ENCODE measurements at places on chromosomes 3 and 15. TPM values are rescaled to one million over a fixed set of nuclear protein-coding genes. Genes with fewer than 3 reads are reported as not detected.

DNA sequence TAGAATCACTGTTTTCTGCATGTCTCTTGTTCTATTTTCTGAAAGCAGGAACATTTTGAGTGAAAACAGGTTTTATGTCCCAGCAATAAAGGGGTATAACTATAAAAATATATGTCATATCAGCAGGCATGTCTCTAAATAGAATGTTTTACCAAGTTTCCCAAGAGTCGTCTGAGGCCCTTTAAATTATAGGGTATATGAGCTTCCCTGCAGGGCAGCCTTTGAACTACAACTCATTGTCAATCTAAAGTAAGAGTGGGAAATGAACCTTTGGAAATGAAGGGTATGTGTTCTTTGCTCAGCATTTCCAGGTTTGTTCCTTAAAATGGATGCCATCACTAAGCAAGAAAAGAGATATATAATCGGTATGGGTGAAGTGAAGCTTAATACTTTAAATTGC lies 138.6 kb downstream of the LSAMP start:
- H3K27ac ChIP-seq: no peak overlapping the region
- H3K27me3 ChIP-seq: no peaks in the 10 kb centered on the region
- H3K4me3 ChIP-seq: no peak overlapping the region
- DNase-seq: no peak

ITIH1 gene
- 1.6 TPM for polyA plus RNA-seq

SLC49A4 gene
- 14.3 TPM for polyA plus RNA-seq

DNA sequence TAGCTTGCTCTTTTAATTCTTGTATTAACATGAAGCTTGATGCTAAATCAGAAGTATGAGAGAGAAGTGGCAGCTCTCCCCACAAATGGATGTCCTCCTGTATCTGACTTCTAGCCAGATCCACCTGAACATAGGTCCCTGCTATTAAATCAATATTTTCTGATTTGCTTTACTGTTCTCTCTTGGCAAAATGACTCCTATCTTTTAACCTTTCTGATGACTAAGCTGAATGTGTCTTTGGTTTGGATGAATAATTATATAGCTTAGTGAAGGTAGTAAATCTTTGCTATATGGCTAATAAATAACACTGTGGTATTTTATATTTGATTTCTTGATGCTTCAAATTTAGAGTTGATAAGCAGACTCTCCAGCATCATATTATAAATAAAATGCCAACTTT lies 28.3 kb upstream of the ARL14 start:
- H3K27ac ChIP-seq: no peak overlapping the region
- no peaks in the 10 kb centered on the region for H3K4me1 ChIP-seq
- H3K27me3 ChIP-seq: no peaks in the 10 kb centered on the region
- DNase-seq: no peak
- no peak overlapping the region for H3K4me3 ChIP-seq
- no peaks in the 10 kb centered on the region for H3K36me3 ChIP-seq

CPEB1 gene
- 1.5 TPM for polyA plus RNA-seq

DNA sequence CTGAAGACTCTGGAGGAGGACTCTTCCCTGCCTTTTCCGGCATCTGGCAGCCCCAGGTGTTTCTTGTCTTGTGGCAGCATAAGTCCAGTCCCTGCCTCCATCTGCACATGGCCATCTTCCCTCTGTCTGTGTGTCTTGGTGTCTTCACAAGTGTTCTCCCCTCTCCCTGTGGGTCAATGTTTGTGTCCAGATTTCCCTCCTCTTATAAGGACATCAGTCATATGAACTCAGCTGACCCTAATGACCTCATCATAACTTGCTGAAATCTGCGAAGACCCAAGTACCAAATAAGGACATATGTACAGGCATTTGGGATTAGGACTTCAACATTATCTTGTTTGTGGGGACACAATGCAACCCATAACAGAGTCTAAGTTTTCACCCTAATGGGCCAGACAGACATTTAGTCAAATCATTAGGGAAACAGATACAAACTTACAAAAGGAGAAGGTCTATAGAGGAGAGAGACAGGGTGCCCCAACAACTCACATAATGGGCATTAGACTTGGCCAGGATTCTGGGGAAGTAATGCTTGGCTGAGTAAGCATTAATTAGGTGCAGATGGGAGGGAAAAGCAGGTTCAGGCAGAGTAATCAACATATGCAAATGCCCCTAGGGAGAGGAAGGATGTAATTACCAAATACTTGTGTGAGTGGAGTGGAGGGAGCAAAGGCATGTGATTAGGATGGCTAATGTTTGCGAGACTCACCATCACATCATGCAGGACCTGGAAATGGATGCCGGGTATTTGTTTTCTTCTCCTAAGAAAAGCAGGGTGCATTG lies 372.8 kb upstream of the TBL1XR1 start:
- H3K27me3 ChIP-seq: no peaks in the 10 kb centered on the region
- no peak overlapping the region for H3K27ac ChIP-seq
- H3K36me3 ChIP-seq: no peaks in the 10 kb centered on the region
- DNase-seq: no peak
- H3K4me3 ChIP-seq: no peak overlapping the region
- H3K4me1 ChIP-seq: no peaks in the 10 kb centered on the region

DNA sequence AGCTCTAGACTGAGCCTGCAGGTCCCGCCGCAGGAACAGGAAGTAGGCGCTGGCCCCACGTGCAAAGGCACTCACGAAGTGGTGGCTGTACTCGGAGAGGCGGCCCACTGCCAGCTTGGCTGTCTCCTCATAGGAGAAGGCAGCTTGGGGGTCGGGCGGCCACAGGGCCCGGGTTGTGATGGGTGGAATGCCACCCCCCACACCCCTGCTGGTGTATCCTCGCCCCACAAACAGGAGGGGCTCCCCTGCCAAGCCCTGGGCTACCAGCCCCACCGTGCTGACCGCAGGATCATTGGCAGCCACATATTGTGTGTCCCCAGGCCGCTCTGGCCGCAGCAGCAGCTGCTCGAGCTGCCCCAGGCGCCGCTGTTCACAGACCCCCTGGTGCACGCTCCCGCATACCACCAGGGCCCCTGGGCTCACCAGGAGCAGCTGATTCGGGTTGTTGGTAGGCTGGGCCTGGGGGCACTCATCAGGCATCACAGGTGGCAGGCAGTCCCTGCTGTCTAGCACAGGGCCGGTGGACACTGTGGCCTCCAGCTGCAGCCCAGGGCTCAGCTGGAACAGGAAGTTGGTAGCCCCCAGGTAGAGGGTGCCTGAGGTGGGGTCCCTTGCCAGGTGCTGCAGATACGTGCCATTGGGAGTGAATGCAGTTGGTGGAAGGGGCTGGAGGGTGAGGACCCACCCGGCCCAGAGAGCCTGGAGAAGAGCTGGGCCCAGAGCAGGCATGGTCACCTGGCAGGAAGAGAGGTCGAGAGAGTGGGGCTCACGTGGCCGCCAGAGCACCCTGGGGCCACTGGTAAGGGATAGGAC lies 5.8 kb downstream of the PLXNB1 start:
- H3K27ac ChIP-seq: no peak overlapping the region
- peaks cover 56% of the 10 kb centered on the region for H3K36me3 ChIP-seq
- H3K4me1 ChIP-seq: peaks cover 43% of the 10 kb centered on the region
- DNase-seq: no peak
- no peaks in the 10 kb centered on the region for H3K27me3 ChIP-seq

TMEM108 gene
- 2.8 TPM for polyA plus RNA-seq

HRG gene
- polyA plus RNA-seq: 0.04 TPM

DNA sequence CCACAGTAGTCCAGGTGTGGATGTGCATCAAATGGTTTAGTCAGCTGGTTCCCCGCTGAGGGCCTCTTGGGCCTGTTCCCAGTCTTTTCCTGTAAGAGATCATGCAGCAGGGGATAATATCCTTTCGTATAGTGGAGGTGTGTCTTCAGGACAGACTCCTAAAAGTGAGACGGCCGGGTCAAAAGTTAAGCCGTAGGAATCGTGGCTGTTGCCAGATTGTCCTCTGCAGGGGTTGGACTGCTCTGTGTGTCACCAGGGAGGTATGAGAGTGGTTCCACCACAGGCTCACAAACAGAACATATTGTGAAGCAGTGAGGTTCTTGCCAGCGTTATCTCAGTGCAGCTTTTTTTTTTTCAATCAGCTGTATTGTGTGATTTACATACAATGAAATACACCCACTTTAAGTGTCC lies 95.0 kb downstream of the VGLL4 start:
- H3K4me1 ChIP-seq: no peaks in the 10 kb centered on the region
- no peaks in the 10 kb centered on the region for H3K27me3 ChIP-seq
- no peak overlapping the region for H3K27ac ChIP-seq
- no peak overlapping the region for H3K4me3 ChIP-seq
- peaks cover 3% of the 10 kb centered on the region for H3K36me3 ChIP-seq
- DNase-seq: no peak

C3orf70 gene
- 10.2 TPM for polyA plus RNA-seq

ZBED2 gene
- 1.0 TPM for polyA plus RNA-seq

DNA sequence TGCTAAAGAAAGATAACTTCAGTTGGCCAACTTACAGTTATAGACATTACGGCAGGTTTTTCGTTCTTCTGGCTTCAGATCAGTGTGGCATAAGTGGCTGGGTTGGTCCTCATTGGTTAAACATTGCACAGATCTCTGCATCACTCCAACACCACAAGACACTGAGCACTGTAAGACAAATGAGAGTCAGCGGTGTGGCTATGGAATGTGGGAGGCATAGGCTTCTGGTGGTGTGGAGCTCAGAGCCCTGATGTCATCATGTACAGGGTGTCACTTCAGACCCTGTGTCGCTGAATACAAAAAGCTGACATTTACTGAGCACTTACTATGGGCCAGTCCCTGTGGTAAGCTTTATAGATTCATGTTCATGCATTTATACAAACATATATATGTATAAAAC lies 146.0 kb downstream of the ADAMTS9 start:
- no peaks in the 10 kb centered on the region for H3K4me1 ChIP-seq
- no peak overlapping the region for H3K27ac ChIP-seq
- H3K4me3 ChIP-seq: no peak overlapping the region
- H3K36me3 ChIP-seq: peaks cover 10% of the 10 kb centered on the region

GRCh38 chr15:36278219-36278618 lies 301.2 kb upstream of the CDIN1 start:
- DNase-seq: no peak
- H3K36me3 ChIP-seq: no peaks in the 10 kb centered on the region
- H3K4me1 ChIP-seq: no peaks in the 10 kb centered on the region
- H3K4me3 ChIP-seq: no peak overlapping the region
- no peak overlapping the region for H3K27ac ChIP-seq

GRCh38 chr15:49741712-49742111 lies 120.9 kb downstream of the DTWD1 start:
- no peak for DNase-seq
- no peaks in the 10 kb centered on the region for H3K27me3 ChIP-seq
- H3K4me3 ChIP-seq: no peak overlapping the region
- H3K4me1 ChIP-seq: no peaks in the 10 kb centered on the region
- no peak overlapping the region for H3K27ac ChIP-seq
- H3K36me3 ChIP-seq: no peaks in the 10 kb centered on the region

DNA sequence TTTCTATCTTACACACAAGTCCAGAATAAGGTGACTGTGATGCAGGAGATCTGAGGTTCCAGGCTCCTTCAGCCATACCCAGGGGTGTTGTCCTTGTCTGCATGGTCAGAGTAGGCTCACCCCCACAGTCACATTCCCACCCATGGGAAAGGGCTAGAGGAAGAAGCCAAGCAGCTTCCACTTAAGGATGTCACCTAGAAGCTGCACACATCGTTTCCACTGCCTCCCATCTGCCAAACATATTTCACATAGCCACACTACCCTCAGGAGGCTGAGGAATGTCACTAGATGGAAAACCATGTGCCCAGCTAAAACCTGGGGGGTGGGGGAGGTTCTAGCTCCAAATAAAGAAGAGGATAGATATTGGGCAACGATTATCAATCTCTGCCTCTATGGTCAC lies 58.1 kb downstream of the TMEM39A start:
- no peaks in the 10 kb centered on the region for H3K4me1 ChIP-seq
- peaks cover 5% of the 10 kb centered on the region for H3K36me3 ChIP-seq
- no peaks in the 10 kb centered on the region for H3K27me3 ChIP-seq
- H3K27ac ChIP-seq: no peak overlapping the region
- H3K4me3 ChIP-seq: no peak overlapping the region
- no peak for DNase-seq

- H3K27ac ChIP-seq: no peak overlapping the region
- H3K36me3 ChIP-seq: no peaks in the 10 kb centered on the region
- H3K4me1 ChIP-seq: peaks cover 16% of the 10 kb centered on the region
- no peaks in the 10 kb centered on the region for H3K27me3 ChIP-seq
- H3K4me3 ChIP-seq: no peak overlapping the region
Observed at GRCh38 chr15:69132977-69133861, 27.2 kb upstream of the GLCE start.

GRCh38 chr3:196712514-196713413 lies 587 bp downstream of the PIGX start:
- no peak for DNase-seq
- no peaks in the 10 kb centered on the region for H3K27me3 ChIP-seq
- peak overlapping the region; percentile 89 for H3K27ac ChIP-seq
- H3K4me1 ChIP-seq: peaks cover 5% of the 10 kb centered on the region

GRCh38 chr3:61761694-61762430 lies 200.5 kb downstream of the PTPRG start:
- H3K36me3 ChIP-seq: no peaks in the 10 kb centered on the region
- no peak overlapping the region for H3K27ac ChIP-seq
- H3K4me3 ChIP-seq: no peak overlapping the region
- no peaks in the 10 kb centered on the region for H3K4me1 ChIP-seq

VIPR1 gene
- 75.3 TPM for polyA plus RNA-seq

GRCh38 chr3:156661155-156661554 lies 13.2 kb upstream of the TIPARP start:
- no peak overlapping the region for H3K4me3 ChIP-seq
- no peak overlapping the region for H3K27ac ChIP-seq
- H3K27me3 ChIP-seq: no peaks in the 10 kb centered on the region
- no peaks in the 10 kb centered on the region for H3K36me3 ChIP-seq
- no peaks in the 10 kb centered on the region for H3K4me1 ChIP-seq

DNA sequence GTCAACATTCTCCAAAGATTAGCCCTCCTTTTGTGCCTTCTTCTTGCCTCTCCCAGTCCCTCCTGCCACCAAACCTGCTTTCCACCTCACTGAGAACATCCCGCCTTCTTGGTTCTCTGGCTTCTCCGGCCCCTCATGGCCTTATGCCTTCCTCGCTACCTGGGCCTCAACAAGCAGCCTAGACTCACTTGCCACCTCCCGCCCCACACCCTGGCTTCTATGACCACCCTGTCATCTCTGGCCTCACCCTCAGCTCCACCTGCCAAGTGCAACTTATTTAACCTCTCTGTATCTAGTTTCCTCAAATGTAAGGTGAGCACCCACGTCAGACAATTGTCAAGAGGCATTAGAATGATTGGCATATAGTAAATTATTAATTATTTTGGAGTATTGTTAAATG lies 68.8 kb upstream of the MEX3B start:
- H3K4me3 ChIP-seq: no peak overlapping the region
- H3K4me1 ChIP-seq: no peaks in the 10 kb centered on the region
- no peak for DNase-seq
- no peak overlapping the region for H3K27ac ChIP-seq
- H3K27me3 ChIP-seq: no peaks in the 10 kb centered on the region

HGD gene
- 28.7 TPM for polyA plus RNA-seq

GRCh38 chr3:125069968-125070745 lies 14.4 kb upstream of the HEG1 start:
- DNase-seq: no peak
- H3K27me3 ChIP-seq: no peaks in the 10 kb centered on the region
- H3K4me1 ChIP-seq: no peaks in the 10 kb centered on the region
- H3K4me3 ChIP-seq: no peak overlapping the region
